ENCODE measurements at places on chromosomes 7 and 10.

GRCh38 chr7:122219253-122219865 lies 75.3 kb upstream of the AASS start:
- no peak for DNase-seq
- no peaks in the 10 kb centered on the region for H3K36me3 ChIP-seq
- H3K27ac ChIP-seq, result no peak overlapping the region
- no peak overlapping the region for H3K4me3 ChIP-seq

DNA sequence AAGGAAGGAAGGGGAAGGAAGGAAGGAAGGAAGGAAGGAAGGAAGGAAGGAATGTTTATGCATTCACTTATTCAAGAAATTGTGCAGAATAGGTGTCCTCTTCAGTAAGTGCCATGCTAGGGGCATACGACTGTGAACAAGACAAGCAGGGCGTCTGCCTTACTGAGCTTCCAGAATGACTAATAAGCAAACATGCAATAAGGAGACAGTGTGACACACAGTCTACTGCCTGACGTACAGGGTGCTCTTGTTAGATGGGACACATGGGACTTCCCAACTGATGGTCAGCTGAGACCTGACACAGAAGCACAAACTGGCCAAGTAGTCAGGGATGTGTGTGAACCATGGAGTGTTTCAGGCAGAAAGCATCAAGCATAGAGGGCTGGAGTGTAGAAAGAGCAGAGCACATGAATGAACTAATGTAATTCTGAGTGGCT lies 18.2 kb downstream of the DNAJC12 start:
- H3K4me3 ChIP-seq, result no peak overlapping the region
- no peaks in the 10 kb centered on the region for H3K36me3 ChIP-seq
- no peak for DNase-seq
- H3K27me3 ChIP-seq, result no peaks in the 10 kb centered on the region
- peaks cover 13% of the 10 kb centered on the region for H3K4me1 ChIP-seq

DNA sequence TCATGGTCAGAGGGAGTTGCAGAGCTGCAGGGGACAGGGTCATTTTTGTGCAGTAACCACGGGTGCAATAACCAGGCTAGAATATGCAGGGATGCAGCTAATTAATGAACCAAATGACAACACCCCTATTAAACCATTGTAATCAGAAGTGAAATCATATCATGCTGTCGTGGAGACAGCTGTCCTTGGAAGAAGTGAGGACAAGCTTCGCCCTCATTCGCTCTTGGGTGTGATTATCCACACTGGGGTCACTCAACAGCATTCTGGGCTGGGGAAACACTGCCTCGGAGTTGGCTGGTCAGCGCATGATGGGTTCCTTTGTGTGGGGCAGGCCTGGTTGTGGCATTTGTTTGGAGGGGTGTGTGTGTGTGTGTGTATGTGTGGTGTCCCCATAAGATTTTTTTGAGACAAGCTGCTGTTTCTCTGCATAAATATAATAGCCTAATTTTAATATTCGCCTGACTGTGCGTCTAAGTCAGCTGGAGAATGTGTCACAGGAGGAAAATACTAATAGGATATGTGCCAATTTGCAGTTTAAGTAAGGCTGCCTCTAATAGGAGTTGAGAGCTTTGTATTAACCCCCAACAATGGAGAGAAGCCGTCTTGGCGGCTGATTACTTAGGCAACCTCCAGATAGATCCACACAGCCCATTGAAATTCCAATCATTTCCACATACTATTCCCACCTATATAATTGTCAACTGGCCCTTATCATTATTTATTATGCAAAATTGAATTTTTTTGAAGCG lies 149.4 kb downstream of the DNAJB6 start:
- peaks cover 46% of the 10 kb centered on the region for H3K4me1 ChIP-seq
- H3K27me3 ChIP-seq, result peaks cover 12% of the 10 kb centered on the region
- H3K36me3 ChIP-seq, result peaks cover 3% of the 10 kb centered on the region
- H3K4me3 ChIP-seq, result no peak overlapping the region
- peak; percentile 4 for DNase-seq

DNA sequence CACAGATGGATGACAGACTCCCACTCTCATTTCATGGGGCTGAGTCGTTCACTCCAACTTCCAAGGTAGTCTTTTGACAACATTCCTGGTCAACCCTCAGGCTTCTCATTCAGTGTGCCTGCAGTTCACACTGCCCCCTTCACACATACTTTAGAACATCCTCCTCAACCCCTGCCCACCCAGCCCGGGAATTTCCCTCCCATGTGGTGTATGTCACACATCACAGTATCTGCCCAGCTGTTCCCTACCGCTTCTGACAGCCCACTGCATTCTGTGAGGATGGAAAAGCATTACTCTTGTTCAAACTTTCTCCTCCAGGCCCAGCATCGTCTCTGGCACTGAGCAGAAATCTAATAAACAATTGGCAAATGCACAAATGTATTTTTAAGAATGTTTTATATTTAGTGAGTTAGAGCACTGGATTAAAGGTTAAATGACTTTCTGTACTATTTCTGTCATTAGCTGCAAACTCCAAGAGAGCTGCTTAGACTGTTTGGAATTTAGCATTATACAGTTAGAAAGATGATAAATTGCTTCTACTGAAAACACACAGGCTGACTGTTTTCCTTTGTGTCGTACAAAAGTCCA lies 110.4 kb downstream of the SFMBT2 start:
- no peaks in the 10 kb centered on the region for H3K27me3 ChIP-seq
- peaks cover 49% of the 10 kb centered on the region for H3K36me3 ChIP-seq
- no peak overlapping the region for H3K4me3 ChIP-seq
- H3K4me1 ChIP-seq, result peaks cover 19% of the 10 kb centered on the region

- H3K4me3 ChIP-seq, result no peak overlapping the region
- H3K27me3 ChIP-seq, result no peaks in the 10 kb centered on the region
- H3K36me3 ChIP-seq, result no peaks in the 10 kb centered on the region
- DNase-seq, result no peak
- H3K27ac ChIP-seq, result no peak overlapping the region
These were observed 380.7 kb upstream of the PFKP start for GRCh38 chr10:2686691-2687090.

Data from activated CD4-positive, alpha-beta T cell treated with anti-CD3 and anti-CD28 coated beads, Interleukin-2, amount 10 ng/mL, durations not matched to agents 7 days and 5 days (primary cell).